Activated naive CD8-positive, alpha-beta T cell treated with anti-CD3 and anti-CD28 coated beads, Interleukin-2, amount 50 U/mL, for 24 hours (primary cell): ENCODE measurements at places on chromosomes 6 and 20.
A peak's percentile ranks its signal among the peaks of the same experiment; 100 is the strongest.

GRCh38 chr6:39287601-39288000 is 26.6 kb downstream of the KCNK17 start:
- DNase-seq, result no peak

GRCh38 chr6:109671733-109672132 is 19.3 kb downstream of the AK9 start:
- no peak for DNase-seq

- no peak for DNase-seq
Measured at GRCh38 chr20:38110525-38111178, 54.4 kb downstream of the TGM2 start.

DNA sequence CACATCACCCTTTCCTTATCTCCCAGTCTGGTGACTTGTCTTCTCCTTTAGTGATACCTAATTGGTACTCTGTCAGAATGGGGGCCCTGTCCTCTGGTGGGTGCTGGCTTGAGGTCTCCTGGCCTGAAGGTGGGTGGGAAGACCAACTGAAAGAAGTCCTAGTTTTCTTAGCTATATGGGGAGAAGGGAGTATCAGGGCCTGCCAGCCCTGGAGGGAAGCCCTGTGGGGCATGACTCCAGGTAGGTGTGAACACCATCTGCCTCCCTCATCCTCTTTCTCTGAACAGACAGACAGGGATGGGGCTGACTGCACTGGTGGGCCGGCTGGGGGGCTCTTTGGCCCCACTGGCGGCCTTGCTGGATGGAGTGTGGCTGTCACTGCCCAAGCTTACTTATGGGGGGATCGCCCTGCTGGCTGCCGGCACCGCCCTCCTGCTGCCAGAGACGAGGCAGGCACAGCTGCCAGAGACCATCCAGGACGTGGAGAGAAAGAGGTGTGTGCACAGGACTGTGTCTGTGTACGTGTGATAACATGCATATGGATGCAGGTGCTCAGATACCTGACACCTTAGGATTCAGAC is 4.8 kb downstream of the CRIP3 start:
- DNase-seq, result no peak

DNA sequence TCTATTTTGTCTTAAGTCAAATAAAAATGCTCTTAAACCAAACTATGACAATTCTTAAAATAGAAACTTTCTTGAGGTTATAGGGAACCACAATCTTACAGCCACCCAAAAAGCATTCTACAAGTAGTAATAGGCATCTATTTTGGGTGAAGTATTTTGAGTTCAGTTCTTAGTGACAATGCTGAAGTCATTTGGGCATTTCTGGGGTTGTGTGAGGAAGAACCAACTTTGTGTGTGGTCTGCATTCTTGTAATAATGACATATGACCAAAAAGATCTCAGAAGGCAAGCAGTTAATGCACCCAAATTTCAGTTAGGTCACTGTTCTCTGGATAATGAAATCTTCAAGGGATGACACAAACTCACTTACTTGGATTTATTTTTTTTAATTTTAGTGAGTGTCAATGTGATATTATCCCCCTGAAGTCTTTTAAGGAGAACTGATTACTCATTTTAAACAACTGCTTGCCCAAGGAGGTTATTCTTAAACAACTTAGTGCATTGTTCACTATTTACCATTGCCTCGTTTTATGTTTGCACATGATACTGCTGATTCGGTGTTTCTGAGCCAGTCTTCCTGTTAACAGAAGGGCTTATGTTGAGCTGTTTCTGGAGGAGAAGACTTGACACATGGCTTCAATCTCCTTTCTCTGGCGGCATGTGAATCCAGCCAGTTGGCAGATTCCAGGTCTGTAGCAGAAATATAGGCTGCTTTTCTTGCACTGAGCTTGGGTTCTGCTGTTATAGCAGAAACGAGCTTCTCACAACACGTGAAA is 618.9 kb downstream of the BCKDHB start:
- DNase-seq, result no peak

- DNase-seq, result no peak
Measured at GRCh38 chr20:13041574-13042457, 33.0 kb downstream of the SPTLC3 start.

DNA sequence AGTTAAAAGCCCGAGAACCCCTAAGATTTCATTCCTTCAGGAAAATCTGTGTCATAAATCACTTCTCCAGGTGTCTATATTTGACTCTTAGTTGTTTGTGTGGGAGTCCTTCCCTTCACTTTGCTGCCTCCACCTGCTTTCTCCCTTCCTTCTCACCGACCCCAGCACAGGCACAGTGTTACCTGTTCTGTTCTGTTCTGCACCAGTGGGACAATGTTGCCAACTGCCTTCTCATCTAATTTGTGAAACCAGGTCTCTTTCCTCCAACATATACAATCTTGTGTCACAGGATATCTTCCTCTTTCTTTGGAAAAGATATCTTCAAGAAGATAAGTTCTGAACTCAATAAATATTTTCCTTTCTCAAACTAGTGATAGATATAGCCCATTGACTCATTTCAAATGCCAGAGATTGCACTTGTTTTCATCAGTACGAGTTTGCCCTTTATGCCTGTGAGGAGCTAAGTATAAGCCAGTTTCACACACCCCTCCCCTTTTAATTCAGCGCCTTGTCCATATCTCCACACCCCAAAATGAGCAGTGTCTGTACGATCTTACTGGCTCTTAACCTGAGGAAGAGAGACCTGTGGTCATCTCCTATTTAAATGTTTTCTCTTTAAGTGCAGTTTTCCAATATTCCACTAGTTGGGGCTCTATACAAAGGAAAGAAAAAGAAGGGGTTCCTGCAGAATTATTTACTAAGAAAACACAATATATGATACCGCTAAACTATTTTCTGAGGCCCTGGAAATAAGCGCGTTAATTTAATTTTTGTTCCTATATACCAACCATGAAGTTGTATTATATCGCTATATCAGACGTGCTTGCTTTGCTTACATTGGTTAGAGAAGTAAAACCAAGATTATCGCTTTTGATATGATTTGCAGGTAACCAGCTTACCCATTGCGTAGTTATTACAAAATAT is 81.6 kb upstream of the PREP start:
- DNase-seq, result no peak

DNA sequence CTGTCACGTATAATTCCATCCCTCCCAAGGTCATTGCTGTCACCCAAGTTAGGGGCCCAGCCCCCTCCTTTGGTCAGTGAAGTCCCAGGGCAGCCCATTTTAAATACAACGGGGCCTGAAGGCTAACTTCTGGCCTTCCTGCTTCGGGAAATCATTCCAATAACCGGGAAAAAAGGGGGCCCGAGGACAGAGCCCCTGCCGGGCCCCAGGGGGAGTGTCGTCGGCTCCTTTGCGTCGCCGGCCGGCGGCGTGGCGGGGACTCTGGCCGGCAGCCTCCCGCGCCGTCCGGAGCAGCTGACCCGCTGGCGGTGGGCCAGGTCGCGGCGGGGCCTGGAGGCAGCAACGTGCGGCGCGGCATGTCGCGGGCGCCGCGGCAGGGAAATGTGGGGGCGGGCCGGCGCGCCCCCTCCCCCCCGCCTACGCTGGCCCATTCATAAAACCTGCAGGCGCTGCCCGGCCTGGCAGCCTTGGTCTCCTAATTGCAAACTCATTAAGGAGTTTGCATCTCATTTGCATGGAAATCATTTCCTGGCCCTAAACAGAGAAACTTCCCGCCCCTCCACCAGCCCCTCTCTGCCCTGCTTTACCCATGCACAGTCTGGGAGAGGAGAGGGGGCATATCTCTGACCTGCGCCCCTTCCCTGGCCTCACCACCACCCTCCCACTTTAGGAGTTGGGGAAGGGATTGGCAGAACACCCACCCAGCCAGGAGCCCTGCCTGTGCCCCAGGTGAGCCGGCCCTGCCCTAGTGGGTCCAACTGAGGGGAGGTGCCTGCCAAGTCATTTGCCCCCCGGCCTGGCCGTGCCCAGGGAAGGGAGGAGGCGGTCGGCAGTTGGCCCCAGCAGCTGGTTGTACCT is 50.7 kb downstream of the MRPL14 start:
- DNase-seq, result no peak

DNA sequence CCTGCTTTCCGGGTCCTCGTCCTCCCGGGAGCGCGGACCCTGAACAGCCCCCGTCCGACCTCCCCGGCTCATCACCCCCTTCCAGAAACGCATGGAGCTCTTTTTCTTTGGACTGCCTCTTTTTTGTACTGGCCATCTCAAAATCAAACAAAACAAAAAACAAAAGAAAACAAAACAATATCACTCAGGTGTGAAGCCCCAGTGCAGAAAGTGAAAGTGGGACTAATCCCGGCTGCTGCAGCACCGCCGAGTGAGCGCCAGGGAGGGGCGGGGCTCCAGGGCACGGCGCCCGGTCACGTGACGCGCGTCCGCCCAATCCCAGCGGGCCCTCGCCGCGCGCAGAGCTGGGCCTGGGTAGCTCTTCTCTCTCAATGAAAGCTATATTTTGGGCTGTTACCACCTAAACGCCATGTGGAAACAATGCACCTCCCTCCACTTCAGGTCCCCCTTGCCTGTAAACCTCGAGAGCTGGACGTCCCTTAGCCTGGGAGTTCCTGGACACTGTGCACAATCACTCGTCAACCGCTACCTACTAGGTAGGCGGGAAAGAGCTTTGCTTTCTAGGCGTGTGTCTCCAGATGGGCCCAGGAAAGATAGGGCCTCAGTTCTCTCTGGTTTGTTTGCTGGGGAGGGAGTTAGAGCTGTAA is 93.7 kb upstream of the PRDM1 start:
- DNase-seq, result peak; percentile 87
